ENCODE measurements at places on chromosomes 6 and 20.

GRCh38 chr6:118815495-118815894 is 78.5 kb upstream of the ASF1A start:
- no peak for DNase-seq

DNA sequence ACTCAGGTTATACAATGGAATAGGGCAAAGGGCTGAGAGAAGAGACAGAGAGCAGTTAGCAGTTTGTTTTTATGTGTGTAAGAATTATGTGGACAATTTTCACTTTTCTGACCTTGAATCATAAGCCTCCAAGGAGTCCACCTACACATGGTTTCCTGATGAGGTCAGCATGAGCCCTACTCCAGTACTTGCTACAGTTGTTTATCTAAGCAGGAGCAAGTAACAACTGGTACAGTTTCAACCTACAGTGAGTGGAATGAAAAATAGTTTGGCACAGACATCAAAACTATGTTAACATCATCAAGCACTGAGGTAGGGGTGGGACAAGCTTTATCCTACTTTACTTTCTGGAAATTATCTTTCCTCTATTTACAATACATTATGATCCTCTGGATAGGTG is 426.7 kb upstream of the ID4 start:
- DNase-seq = no peak

- no peak for DNase-seq
These were observed 620.0 kb downstream of the PKHD1 start for GRCh38 chr6:51467231-51467952.

DNA sequence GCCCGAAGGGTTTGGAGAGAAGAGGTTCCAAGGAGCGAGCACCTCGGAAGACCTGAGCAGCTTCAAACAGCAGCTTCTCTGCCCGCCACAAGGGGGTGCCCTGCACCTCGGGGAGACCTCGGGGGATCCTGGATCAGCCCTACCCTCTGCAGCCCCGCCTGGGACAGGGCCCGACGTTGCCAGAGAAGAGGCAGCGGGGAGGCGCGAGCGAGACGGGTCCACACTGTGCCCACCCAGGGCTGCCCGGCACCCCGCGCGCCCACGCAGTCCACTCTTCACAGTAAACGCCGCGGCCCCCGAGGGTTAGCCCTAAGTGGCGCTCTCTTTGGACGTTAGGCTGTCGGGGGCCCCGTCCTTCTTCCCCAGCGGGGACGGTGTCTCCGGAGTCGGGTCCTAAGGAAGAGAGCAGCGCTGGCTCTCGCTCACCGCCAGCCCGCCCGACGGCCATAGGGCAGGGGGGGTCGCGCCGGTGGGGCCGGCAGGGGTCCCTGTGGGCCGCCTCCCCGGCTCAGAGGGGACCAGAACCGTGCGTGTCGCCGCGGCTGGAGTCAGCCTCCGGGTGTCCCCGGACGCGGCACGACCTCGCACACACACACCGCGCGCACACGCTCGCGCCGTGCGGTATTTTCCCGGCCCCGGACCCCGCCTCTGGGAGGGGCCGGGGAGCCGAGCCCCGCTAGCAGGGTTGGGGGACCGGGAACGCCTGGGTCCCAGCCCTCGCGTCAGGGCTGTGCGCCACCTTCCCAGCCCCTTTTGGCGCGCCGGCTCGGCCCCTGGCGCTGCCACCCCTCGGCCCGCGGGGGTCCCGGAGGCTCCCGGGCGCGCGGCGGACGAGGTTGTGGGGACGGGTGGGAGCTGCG is 929 bp downstream of the CDH22 start:
- DNase-seq = peak; percentile 99

DNA sequence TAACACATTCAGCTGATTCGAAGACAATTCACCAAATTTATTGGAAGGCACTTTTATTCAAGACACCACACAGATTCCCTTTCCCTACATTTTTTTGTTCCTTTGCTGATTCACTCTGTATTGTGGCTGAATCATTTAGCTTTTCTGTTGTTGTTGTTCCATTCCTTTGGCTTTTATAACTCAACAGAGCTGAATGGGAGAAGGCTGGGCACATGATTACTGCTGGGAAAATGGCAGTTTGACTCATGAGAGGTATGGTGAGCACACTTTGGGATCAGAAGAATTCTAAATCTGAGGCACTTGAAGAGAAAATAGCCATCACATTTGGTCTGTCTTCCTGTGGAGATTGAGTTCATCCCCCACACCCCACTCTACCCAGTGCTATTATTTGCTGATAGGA is 15.7 kb upstream of the SAYSD1 start:
- no peak for DNase-seq

GRCh38 chr6:112253841-112254816 is at the start of gene LAMA4:
LAMA4 (minus strand) TSS chr6:112254567; CDS start chr6:112254150, 417 bp downstream.
- DNase-seq = no peak

- no peak for DNase-seq
These were observed 30.9 kb downstream of the PSMG4 start for GRCh38 chr6:3289664-3290055.

DNA sequence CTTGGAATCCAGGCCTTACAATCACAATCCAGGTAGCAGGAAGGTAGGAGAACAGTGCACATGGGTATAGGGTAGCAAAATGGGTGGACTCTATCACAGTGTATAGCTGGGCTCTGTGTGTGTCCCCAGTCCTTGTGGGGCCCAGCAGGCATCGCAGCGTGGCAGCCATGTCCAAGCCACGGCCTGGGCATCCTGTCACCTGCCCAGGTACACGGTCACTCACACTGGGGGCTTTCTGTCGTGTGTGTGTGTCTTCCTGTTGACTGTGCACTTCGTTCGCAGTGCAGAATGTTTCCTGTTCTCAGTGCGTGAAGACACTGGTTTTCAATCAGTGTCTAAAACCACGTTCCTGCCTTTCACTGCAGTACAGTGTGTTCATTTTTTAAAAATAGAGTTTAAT is 523.2 kb upstream of the JARID2 start:
- DNase-seq = no peak

GRCh38 chr20:38126932-38127621 is 38.0 kb downstream of the TGM2 start:
- DNase-seq = no peak

- DNase-seq = no peak
These were observed 369.4 kb upstream of the CITED2 start for GRCh38 chr6:139743664-139744437.

DNA sequence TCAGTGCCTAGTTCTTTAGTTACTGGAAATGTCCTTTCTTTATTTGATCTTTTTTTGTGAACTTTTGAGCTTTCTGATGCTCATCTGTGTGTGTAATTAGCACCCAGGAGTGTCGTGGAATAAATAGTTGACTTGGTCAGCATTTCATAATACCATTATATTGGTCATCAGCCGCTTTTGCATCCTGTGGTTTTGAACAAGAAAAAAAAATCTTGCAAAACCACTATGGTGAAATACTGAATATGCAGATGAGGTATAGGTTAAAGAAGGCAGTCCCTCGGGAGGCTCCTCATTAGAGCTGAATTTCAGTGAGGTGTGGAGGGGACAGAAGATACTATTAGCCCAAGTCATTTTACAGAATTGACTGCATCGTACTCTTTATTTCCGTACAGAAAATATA is 90.1 kb downstream of the FOXO3 start:
- no peak for DNase-seq

- no peak for DNase-seq
These were observed 115.3 kb upstream of the ID4 start for GRCh38 chr6:19721766-19722377.

GRCh38 chr6:116003668-116004067 is 57.0 kb downstream of the FRK start:
- DNase-seq = no peak

- no peak for DNase-seq
These were observed 107.0 kb downstream of the JARID2 start for GRCh38 chr6:15352845-15353244.

- peak; percentile 63 for DNase-seq
These were observed 49.3 kb upstream of the SCAF8 start for GRCh38 chr6:154683756-154684523.

- DNase-seq = no peak
These were observed 193.2 kb upstream of the SALL4 start for GRCh38 chr20:51995551-51995951.

- no peak for DNase-seq
These were observed 169.7 kb upstream of the TNFAIP3 start for GRCh38 chr6:137697267-137697938.

- DNase-seq = no peak
These were observed 77.7 kb upstream of the CLDN20 start for GRCh38 chr6:155186052-155186658.

- no peak for DNase-seq
These were observed 268.0 kb upstream of the JARID2 start for GRCh38 chr6:14977747-14978382.

- no peak for DNase-seq
These were observed at the start of gene SYNE1 for GRCh38 chr6:152637296-152638047. SYNE1 (minus strand) TSS chr6:152637362; CDS start chr6:152628331, 9,031 bp downstream.

GRCh38 chr6:157981132-157981394 is 600 bp upstream of the SYNJ2 start:
- peak; percentile 23 for DNase-seq

GRCh38 chr6:147023148-147023547 is 181.1 kb upstream of the STXBP5 start:
- no peak for DNase-seq

GRCh38 chr6:109840034-109840433 is 138.1 kb upstream of the GPR6 start:
- no peak for DNase-seq

GRCh38 chr6:40848868-40849514 is 190.0 kb downstream of the UNC5CL start:
- DNase-seq = no peak

DNA sequence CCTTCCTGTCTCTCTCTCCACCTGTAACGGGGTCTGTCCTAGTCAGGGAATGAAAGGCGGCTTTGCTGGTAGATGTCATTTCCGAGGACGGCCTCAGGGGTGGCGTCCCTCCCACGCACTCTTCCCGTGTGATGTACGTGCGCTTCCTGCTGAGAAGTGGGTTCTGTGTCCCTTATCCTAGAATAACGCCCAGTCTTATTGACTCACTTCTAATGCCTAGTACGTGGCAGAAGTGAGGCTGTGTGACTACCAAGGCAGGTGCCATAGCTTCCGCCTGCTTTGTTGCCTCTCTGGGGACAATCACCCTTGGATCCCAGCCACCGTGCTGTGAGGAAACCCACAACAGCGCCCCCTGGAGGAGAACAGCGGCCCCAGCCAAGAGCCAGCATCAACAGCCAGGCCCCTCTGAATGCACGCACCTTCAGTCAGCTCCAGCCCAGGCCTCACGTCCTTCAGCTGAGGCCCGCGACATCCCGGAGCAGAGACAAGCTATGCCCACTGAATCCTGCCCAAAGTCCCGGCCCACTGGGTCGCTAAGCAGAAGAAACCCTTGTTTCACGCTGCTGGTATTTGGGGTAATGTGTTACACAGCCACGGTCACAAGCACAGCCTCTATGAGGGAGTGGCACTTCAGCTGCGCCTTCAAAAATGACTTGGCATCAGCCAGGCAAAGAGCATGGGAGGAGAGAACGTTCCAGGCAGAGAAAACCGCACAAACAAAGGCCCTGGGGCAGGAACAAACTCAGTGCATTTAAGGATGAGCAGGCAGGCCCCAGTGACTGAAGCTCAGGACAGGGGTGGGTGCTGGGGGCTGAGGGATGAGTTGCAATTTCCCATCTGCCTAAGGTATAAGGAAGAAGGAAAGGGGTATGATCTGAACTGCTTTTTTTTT is 224.2 kb downstream of the NFATC2 start:
- no peak for DNase-seq

- no peak for DNase-seq
These were observed 1044.7 kb downstream of the KIF16B start for GRCh38 chr20:15528391-15529111.

- DNase-seq = no peak
These were observed 2.8 kb downstream of the RTN4IP1 start for GRCh38 chr6:106626485-106626884.

DNA sequence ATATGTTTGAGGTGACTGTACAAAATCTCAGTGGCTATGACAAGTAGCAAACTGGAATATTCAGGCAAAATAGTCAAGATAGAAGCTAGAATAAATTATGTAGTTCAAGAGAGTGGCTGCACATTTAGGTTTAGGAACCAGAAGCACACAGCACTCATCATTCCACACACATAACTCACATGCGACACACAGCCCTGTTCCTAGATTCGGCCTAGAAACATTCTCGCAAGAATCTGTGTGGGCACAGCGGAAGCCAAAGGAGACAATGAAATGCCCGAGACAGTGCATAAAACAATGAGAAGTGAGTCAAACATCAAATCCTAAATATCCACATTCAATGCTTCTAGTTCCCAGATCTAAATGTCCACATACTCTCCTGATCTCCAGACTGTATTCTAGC is 9.5 kb upstream of the SUPT3H start:
- DNase-seq = no peak

DNA sequence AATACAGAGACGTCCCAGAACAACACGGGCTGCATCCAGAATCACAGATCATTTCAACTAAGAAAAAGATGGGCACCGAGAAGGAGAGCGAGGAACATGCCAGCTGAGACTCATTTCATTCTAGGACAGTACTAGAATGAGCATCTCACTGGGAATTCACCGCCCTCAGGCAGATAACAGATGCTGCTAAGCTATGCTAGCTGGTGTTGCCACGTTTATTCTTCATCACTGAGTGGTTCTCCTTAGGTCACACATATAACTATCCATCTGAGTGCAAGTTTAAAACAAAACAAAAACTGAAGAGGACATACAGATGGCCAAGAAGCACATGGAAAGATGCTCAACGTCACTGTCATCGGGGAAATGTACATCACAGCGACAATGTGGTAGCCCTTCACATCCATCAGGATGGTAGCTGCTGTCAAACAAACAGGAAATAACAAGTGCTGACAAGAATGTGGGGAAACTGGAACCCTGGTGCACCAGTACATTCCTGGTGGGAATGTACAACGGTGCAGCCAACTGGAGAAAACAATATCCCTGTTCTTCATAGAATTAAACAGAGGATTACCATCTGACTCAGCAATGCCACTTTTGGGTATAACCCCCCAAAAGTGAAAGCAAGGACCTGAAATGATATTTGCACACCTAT is 97.6 kb downstream of the SLC22A23 start:
- no peak for DNase-seq

- DNase-seq = peak; percentile 19
These were observed 74.6 kb upstream of the XRN2 start for GRCh38 chr20:21228511-21228910.

- no peak for DNase-seq
These were observed 183.4 kb downstream of the ADGRG6 start for GRCh38 chr6:142485256-142485655.

- DNase-seq = no peak
These were observed 240.7 kb downstream of the BMP7 start for GRCh38 chr20:57025666-57026224.

DNA sequence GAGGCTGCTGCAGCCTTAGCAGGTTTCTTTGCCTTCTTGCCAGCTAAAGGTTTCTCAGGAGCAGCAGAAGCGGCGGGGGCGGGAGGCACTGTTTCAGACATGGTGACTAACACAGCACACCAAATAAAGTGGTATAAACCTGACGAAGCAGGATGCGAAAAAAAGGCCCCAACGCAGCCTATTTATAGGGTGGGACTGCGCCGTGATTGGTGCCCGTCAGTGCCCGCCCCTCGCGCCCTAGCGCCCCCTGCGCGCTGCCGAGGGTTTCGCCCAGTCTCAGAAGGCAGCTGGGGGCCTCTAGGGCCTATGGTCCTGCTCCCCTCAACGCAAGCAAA is 55.0 kb downstream of the TRIM38 start:
- DNase-seq = no peak

GRCh38 chr6:21840428-21840827 is 246.9 kb downstream of the SOX4 start:
- DNase-seq = no peak

GRCh38 chr6:44034931-44035345 is 92.3 kb downstream of the MRPL14 start:
- no peak for DNase-seq

All from GM19239 (cell line).